Fibroblast of lung (primary cell): ENCODE measurements at places on chromosomes 13 and 19. TPM values are rescaled to one million over a fixed set of nuclear protein-coding genes. Genes with fewer than 3 reads are reported as not detected.

The GNG7 gene
- 0.51 and 0.83 TPM in 2 replicates for total RNA-seq

- no peak for DNase-seq
Measured at GRCh38 chr19:34363094-34363493, 1.9 kb upstream of the GPI start.

DNA sequence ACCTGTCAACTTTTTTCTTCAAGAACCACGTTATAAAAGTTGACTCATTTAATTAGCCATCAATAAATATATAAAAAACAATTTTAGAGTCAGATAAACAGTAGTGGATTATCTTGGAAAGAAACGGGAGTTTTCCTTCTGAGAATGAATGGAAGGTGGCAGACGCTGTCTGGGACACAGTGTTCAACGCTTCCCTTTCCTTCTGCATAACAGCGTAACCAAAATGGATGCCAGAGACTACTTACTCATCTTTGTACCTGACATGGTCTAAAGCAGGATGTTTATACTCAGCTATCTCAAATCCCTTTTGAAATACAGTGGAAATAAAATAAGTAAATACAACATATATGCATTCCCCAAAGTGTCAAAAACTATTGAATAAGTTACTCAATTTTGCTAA, 195.2 kb downstream of the LHFPL6 start:
- no peak for DNase-seq

The CEACAM3 gene
- not detected in 2 replicates for total RNA-seq

DNA sequence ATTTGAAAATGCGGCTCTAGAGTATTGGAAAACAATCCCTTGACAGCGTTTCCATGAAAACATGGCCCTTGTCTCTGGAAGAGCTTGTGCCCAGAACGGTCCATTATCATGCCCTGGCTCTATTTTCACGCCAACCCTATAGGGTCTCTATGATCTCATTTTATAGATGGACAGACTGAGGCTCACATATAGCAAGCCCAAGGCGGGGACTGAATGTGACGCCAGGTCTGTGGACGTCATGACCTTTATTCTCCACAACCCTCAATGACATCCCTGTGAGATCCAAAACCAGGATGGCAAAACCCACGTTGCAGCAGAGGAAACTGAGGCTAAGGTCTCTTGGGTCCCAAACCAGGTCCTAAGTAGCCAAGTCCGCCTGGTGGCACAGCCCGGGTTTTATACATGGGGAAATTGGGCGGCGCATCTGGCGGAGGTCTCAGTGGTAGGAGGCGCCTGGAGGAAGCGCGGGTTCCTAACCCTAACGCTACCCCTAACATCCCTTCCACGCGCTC, 425 bp upstream of the COLGALT1 start:
- no peak for DNase-seq

GRCh38 chr13:24225930-24226329, 65.4 kb downstream of the SPATA13 start:
- DNase-seq: no peak

DNA sequence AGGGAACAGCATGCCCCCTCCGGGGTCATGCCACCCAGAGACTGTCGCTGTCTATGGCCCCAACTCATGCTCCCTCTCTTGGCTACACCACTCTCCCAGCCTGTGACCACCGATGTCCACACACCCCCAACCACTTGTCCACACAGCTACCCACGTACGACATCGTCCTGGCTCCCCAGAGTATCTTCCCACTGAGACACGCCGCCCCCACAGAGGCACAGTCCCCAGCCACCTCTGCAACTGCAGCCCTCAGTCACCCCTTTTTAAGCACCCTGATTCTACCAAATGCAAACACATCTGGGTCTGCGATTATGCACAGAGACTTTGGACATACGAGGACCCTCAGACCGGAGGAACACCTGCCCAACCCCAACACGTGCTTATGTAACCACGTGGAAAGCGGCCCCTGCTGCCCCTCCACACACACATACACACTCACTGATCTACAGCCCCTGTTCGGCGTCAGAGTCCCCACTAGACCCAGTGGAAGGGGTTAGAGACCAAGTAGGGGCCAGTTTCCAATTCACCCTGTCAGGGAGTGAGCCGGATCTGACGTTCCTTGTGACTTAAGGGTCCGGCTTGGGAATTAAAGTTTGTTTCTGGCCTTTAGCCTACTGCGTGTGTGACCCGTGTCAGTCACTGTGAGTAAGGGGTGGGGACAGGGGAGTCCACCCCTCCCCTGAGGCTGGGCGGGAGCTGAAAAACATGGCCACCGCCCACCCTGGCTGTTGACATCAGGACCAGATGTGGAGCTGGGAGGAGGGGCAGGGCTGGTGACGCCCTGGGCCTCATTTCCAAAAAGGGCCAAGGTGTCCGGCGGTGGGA, 11.9 kb upstream of the AXL start:
- no peak for DNase-seq

DNA sequence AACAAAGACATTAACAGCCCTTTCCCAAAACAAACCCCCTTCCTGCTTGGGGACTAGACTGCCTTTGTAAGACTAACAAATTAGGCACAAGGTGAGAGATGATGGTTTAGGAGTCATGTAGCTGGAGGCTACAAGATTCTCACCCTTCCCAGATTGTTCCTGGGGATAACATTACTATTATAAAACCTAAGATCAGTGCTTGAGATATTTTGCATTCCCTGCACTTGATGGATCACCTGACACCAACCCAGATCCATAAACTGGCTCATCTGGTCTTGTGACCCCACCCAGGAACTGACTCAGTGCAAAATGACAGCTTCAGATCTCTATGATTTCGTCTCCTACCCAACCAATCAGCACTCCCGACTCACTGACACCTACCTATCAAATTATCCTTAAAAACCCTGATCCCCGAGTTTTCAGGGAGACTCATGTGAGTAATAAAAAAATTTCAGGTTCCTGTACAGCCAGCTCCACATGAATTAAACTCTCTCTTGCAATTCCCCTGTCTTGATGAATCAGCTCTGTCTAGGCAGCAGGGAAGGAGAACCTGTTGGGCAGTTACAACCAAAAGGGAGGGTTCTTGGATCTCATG, 2.4 kb upstream of the ZNF616 start:
- no peak for DNase-seq
